ENCODE measurements at places on chromosomes 7 and 10.

DNA sequence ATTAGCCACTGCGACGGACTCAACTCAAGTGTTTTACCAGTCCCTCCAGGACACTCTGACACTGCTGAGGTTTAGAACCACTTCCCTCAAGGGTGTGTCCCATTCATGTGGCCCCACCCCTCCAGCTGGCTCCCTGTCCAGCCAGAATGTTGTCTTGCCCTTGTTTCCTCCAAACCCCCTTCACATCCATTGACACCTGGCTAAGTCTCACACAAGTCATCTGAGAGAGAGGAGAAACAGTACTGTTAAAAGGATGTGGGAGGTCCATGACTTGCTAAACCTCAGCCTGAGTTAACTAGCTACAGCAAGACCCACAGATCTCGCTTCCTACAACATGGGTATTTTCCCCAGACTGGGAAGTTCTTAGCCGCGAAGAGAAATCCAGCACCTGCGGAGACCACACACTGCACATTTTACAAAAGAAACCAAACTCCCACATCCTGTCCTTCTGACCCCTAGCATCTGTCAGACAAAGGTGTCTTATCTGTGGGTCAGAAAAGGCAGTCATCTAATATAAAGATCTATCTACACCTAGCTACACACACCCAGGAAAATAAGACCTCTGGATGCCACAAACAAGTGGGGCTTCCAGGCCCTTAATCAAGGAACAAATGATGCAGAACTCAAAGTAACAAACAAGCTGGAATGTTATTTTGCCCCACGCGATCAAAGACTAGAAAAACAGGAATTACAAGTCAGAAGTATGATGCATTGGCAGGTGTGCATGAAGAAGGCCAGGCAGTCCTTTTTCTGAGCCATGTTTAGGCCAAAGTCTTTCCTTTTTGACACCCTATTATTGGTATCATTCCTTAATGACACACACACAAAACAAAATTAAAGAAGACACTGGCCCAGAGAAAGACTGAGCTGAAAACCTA lies 13.9 kb downstream of the OSBPL3 start:
- no peak for DNase-seq

DNA sequence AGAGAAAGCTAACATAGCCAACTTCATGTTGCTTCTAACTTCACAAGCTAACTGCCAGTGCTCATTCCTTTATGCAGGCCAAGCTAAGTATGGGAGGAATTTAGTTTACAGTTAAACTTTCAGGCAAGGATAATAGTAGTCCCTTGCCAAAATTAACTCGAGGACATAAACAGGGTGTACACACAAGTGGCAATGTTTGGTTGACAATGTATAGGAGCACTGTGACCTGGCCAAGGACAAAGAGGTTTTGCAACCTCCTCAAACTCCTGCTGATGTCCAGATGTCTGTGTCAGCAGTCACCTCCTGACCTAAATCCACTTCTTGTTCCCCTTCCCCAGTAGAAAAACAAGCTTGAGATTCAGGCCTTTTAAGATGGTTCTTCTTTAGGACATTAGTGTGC lies 494.6 kb upstream of the KLF6 start:
- DNase-seq = no peak

DNA sequence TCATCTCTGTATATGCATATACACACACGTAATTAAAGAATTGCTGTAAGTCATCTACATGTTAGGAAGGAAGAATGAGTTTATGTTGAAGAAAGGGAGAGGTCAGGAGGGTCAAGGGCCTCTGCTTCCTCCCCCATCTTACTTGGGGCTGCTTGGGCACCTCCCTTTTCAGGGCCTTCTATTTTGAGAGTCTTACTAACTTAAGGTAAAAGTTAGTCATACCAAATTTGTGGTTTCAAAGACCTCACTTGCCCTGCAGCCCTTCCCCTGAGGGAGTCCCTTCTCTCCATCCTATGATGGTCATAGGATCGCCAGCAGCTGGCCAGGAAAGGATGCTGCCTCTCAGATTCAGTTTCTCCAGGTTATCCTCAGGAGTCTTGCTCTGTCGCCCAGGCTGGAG lies 2.6 kb downstream of the PLEKHS1 start:
- no peak for DNase-seq

- no peak for DNase-seq
These were observed 137.2 kb downstream of the VIPR2 start for GRCh38 chr7:159007364-159007995.

- no peak for DNase-seq
These were observed 748.0 kb downstream of the CNTNAP2 start for GRCh38 chr7:146864644-146865043.

DNA sequence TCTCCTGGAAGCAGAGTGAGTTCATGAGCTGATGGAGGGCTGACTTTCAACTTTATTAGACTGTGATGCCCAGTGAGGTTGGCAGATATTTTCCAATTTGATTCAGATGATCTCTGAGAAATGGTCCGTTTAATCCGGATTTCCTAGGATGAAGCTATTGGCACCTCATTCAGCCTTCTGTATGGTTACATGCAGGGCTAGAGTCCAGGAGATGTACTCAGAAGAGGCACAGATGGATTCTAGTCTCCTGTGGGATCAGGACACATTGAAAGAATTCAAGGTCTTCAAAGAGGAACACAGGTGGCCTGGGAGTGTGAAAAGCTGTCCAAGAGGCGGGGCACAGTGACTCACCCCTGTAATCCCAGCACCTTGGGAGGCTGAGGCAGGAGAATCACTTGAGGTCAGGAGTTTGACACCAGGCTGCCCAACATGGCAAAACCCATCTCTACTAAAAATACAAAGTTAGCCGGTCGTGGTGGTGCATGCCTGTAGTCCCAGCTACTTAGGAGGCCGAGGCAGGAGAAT lies 23.0 kb upstream of the RHEB start:
- no peak for DNase-seq

DNA sequence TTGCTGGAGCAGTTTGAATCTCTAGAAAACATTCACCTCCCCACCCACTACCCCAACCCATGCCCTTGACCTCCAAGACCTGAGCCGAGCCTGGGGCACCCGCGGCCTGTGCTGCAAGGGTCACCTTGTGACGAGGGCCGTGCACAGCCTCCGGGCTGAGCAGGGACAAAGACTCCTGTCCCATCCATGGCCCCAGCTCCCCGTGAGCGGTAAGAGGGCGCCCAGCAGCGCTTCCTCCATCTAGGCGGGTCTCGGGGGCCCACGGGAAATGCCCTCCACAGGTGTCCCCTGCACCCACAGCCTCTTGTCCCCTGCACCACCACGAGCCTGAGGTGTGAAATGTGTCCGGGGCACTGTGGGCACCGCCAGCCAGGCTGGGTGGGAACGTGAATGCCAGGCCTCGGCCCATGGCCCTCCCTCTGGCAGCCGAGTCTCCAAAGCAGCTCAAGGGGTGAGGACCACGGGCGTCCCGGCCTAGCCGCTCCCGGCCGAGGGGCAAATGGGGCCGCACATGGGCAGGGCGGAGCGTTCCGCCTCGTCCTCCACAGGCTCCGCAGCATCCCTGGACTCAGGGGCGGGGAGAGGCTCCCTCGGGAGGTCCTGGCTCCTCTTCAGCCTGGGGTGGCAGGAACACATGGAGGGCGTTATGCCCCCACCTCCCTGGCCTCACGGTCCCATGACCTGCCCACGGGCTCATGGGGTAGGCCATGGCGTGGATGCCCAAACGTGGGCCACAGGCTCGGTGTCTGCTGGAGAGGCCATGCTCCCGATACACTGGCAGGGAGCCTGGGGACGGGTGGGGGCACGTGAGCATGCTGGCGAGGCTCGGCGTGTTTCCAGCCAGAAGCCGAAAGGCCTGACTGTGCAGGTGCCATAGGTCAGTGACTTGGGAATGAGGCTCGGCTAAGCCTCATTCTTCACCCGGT lies 21.1 kb downstream of the DPYSL4 start:
- DNase-seq = no peak

- no peak for DNase-seq
These were observed 285.5 kb downstream of the SEMA3D start for GRCh38 chr7:84901366-84901765.

DNA sequence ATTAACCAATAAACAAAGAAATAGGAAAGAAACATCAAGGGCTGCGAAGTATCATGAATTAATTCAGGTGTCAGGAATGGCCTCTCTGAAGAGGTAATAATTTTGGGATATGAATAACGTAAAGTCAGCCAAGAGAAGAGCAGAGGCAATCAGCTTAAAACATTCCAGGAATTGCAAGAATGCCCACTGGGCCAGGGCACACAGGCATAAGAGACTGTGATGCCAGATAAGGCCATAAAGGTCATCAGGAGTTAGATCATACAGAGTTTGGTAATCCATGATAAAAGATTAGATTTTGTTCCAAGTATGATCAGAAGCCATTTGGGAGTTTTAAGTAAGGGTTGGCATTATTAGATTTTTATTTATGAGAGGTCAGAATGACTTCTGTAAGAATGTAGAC lies 53.2 kb upstream of the ABCB4 start:
- DNase-seq = no peak

DNA sequence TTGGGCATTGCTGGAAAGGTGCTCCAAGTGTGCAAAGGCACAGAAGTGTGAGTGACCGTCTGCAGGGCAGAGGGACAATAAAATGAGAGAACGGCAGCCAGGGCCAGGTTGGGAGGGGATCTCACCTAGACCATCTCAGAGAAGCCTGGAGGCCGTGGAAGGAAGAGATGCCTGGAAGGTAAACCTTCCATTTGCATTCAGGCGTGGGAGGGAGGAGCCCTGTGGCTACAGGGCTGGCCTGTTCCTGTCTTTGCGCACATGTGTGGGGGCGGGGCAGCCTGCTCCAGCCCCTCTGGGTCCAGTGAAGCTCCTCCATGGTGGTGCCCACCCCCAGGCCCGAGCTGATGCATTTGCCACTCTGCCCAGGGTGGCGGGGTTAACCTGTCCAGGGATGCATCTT lies 473.6 kb upstream of the MGMT start:
- no peak for DNase-seq
